ENCODE measurements at places on chromosomes 7 and 10. TPM values are rescaled to one million over a fixed set of nuclear protein-coding genes. Genes with fewer than 3 reads are reported as not detected.

The FRMD4A gene
- total RNA-seq, result 0.54 TPM

The SUN3 gene
- not detected for total RNA-seq

The TET1 gene
- 2.4 TPM for total RNA-seq

The GPR15LG gene
- not detected for total RNA-seq

The PSAP gene
- total RNA-seq, result 360 TPM

The ARF5 gene
- 176 TPM for total RNA-seq

DNA sequence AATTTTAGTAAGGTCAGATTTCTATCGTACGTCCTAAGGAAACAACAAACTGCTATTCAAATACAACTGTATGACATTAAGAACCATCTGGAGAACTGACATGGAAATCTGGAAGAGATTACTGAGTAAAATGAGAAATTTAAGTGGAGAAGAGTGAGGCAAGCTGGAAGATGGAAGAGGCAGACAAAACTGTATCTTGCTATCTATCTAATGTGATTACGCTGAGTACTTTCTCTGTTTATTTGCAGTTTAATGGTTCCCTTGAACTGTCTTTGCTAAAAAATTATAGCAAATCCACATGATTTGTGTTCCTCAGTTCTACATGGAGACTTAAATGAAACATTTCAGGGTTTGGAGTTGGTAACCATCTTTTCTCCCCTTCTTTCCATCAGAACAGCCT lies 927.1 kb upstream of the MBL2 start:
- no peak for DNase-seq

GRCh38 chr7:127922656-127923055 lies 108.6 kb downstream of the LRRC4 start:
- no peak for DNase-seq

GRCh38 chr7:120588416-120588815 lies 269.5 kb downstream of the TSPAN12 start:
- DNase-seq, result no peak

GRCh38 chr10:99809931-99810615 lies 27.6 kb downstream of the ABCC2 start:
- DNase-seq, result no peak

GRCh38 chr7:1810961-1811849 lies 141.1 kb downstream of the ELFN1 start:
- peak; percentile 28 for DNase-seq

DNA sequence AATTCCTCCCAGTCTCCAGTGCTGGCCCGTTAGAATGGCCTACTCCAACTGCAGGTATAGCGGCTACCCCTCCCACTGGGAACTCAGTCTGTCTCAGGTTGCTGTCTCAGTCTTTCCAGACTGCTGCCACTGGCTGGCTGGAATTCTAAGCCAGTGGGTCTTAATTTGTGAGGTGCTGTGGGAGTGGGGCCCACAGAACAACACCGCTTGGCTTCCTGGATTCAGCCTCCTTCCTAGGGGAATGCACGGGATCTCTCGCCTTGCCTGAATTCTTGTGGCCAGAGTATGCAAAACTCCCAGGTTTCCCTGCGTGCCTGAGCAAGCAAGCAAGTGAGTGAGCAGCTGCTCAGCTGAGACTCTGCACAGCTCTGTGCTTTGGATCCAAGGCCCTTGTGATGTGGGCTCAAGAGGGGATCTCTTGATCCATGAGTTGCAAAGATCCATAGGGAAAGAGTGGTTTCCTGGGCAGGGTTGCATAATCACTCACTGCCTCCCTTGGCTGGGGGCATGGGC lies 41.5 kb upstream of the GPR141 start:
- no peak for DNase-seq

- no peak for DNase-seq
Observed at GRCh38 chr7:143050931-143051330, 1.2 kb upstream of the OR6V1 start.

- DNase-seq, result peak; percentile 68
Observed at GRCh38 chr10:35127289-35127891, 744 bp downstream of the CREM start.

GRCh38 chr10:30935078-30935477 lies 96.6 kb downstream of the ZNF438 start:
- no peak for DNase-seq

- no peak for DNase-seq
Observed at GRCh38 chr7:121875203-121875602, 2.2 kb downstream of the PTPRZ1 start.

DNA sequence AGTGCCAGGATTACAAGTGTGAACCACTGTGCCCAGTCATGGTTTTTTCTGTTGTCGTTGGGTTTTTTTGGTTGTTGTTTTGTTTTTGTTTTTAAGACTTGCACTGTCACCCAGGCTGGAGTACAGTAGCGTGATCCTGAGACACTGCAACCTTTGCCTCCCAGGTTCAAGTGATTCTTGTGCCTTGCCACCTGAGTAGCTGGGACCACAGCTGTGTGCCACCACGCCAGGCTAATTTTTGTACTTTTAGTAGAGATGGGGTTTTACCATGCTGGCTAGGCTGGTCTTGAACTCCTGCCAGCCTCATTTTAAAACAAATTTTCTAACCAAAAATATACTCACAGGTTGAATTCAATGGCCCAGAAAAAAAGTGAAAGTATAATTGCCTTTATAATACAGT lies 174.1 kb downstream of the AHR start:
- no peak for DNase-seq
